ENCODE measurements at places on chromosomes 2 and 18.

GRCh38 chr2:227817850-227818674, 4.4 kb downstream of the CCL20 start:
- peak; percentile 99 for DNase-seq

DNA sequence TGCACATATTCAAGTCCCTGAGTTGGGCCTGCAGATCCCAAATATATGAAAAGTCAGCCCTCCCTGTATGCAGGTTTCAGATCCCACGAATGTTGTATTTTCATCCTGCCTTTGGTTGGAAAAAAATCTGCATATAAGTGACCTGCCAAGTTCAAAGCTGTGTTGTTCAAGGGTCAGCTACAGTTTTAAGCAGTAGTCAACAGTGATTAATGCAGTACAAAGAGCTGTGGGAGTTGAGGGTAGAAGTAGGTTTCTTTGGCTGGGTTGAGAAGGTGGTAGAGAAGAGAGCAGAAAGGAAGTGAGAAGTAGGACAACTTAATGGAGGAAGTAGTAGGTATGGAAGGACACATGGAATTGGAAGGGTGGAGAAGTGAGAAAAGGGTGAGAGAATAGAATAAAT, 127.9 kb downstream of the ANKRD44 start:
- no peak for DNase-seq

- no peak for DNase-seq
Measured at GRCh38 chr2:151097128-151097527, 164.5 kb downstream of the RBM43 start.

GRCh38 chr18:50578030-50578429, 18.1 kb downstream of the MAPK4 start:
- no peak for DNase-seq

DNA sequence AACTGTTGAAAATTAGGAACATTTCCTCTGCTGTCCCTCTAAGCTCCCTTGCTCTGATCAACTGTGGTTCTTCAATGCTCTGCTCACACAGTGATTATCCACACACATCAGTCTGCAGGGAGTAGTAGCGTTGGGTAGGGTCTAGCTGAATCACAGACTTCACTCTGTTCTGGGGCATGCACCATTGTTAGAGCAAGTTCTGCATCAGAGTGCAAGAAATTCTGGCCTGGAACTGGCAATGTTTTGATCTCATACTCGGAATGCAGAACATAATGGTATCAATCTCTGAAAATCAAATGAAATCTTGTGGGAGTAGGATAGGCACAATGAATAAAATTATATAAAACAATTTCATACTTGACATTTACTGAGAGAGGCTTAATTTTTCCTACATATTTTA, 55.3 kb downstream of the HRH4 start:
- DNase-seq = no peak

DNA sequence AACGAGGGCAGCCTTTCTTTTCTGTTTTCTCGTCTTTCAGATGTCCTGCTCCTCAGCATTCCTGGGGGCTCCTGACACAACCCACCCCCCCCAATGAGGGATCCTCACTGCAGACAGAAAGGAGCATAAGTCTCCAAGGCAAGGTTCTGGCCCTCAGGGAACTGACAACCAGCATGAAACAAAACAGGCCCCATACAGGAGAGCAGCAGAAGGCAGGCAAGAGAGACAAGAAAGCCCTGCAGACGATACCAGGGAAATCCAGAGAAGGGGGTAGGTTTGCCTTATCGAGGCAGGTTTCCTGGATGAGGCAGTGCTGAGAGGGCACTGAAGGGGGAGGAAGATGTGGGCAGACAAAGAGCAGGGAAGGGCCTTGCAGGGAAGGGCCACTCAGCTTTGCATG, 103.9 kb upstream of the EPAS1 start:
- DNase-seq = no peak

GRCh38 chr18:58813105-58813504, 51.6 kb upstream of the ZNF532 start:
- no peak for DNase-seq

GRCh38 chr18:30862900-30863299, 179.6 kb downstream of the DSC3 start:
- no peak for DNase-seq

DNA sequence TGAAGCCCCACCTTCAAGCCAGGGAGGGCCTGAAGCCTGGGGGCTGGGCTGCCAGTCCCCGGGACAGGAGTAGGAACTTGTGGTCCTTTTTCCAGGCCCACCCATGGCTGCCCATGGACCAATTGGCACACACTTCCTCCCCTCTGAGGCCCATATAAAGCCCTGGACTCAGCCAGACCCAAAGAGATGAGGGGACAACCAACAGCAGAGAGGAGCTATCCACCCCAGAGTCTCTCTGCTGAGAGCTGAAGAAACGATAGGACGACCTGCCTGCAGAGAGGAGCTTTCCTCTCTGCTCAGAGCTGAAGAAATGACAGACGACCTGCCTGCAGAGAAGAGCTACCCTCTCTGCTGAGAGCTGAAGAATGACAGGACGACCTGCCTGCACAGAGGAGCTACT, 43.8 kb upstream of the PEX13 start:
- DNase-seq = no peak

DNA sequence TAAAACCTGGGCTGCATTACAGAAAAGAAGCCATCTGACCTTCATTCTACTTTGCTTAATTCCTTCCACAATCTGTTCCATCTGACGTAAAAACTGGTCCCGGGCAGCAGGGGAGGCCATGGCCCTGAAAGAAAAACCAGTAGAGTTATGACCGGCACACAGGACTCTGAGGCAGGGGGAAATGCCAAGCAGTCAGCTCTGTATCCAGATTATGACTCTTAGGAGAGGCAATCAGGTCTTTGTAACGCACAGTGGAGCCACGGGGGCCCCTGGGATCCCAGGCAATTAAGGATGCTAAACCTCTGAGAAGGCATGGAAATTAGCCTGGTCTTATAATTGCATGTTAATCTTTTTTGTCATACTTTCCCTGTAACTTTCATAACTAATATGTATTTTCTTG, 78.4 kb downstream of the CCDC93 start:
- DNase-seq = no peak

DNA sequence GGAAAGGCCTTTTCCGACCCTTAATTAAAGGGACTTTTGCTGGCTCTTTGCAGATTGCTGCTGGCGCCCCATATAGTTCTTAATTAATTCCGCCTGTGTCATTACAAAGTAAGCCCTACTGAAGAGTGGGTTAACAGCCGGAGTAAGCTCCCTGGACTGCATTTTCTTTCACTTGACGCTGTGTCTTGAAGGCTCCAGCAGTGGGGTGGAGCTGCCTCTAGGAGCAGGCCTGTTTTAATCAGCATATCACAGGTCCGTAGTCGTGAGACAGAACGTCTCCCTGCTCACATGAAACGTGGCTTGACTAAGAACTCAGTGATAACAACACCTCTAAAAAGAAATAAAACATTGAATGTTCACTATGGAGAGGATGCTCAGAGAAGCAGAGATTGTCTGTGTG, 329.9 kb upstream of the RAB12 start:
- DNase-seq = no peak

- no peak for DNase-seq
Measured at GRCh38 chr2:220302756-220303155, 675.3 kb downstream of the SLC4A3 start.

- DNase-seq = peak; percentile 6
Measured at GRCh38 chr2:223797811-223798721, 39.3 kb downstream of the AP1S3 start.

DNA sequence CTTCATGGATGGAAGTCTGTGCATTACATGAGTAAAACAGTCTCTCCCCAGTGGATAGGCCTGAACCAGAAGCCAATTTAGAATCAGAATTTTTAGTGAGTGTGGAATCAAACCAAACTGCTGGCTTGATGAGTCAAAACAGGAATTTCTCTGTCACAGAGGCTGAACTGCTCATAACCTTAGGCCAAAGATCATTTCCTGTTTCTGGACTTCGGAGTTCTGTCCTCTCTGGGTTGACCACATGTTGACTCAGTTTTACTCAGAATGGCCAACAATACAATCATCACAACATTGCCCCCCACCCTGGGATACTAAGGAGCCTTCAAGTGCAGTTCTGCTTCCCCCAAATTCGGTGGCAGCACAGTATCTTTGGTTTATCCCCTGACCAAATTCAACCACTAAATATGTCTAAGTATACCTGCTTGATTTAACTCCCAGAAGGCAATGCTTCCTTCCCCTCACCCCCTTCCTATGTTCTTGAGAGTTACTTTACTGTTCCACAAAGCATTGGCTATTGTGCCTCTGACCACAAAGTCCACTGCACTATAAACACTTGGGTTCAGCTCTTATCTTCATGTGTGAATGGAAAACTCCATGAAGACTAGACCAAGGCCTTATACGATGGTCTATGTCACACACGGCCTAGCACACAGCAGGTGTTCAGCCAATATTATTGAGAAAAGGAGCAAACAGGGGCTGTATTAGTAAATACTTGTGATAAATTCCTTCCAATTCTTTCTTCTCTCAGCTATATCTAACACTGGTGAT, 67.8 kb downstream of the NXPH2 start:
- no peak for DNase-seq

- no peak for DNase-seq
Measured at GRCh38 chr2:230985519-230986231, 10.2 kb upstream of the SPATA3 start.

GRCh38 chr2:38268691-38269327, 108.3 kb downstream of the ATL2 start:
- DNase-seq = peak; percentile 19

- no peak for DNase-seq
Measured at GRCh38 chr2:176885001-176885643, 327.5 kb upstream of the HNRNPA3 start.

DNA sequence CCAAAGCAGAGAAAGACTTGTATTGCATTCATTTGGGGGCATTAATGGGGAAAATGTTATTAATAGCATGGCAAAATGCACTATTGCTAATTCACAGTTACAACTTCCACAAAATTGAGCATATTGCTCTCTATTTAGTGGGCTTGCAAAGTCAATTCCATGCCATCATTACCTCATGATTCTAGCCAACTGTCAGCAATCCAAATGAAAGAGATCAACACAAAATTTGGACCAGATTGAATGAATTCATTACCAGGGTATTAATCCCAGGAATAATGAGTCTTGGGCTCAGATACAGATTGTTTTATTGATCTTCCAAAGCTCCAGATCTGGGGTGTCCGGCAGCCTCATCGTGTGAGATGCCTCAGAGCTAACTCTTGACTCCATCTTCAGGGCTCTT, 38.3 kb downstream of the NXPH2 start:
- no peak for DNase-seq

GRCh38 chr2:169397697-169398096, 35.4 kb upstream of the LRP2 start:
- DNase-seq = no peak

DNA sequence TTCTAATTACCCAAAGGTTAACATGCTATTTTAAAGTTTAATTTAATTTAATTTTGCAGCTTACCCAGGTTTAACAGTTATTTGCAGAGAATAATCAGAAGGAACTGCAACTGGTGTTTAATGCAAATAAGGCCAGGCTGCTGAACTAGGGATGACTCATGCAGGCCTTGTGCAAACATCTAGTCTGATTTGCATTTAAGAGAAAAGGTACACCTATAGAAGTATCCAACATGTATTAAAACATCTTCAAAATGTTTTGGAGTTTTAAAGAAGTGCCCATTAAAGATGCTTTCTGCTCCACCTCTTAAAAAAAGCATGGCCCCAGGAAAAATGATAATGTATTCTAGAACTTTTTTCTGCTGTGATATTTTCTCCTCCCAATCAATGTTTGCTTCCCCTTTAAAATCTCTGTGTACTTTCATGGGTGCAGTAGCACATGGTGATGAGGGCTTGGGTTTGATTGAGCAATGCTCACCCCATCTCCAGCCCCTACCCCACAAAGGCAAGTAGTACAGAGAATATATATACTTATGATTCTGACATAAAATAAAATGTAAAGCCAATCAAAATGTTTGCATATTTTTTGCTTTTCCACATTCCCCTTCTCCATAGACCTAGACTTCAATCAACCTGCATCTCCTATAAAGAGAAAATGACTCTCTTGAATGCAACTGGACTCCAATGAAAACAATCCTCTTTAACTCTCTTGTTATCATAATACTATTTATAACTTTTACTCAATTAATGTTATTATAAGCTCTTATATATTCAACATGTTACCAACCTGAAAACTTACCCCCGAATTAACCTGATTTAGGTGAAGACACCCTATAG, 54.1 kb downstream of the ATP8B1 start:
- peak; percentile 74 for DNase-seq

GRCh38 chr2:173044686-173045085, 31.0 kb upstream of the MAP3K20 start:
- no peak for DNase-seq

- DNase-seq = no peak
Measured at GRCh38 chr18:3463051-3463450, 13.1 kb downstream of the TGIF1 start.

Measured in inflammatory macrophage treated with lipopolysaccharide for 1 hour (primary cell).